ENCODE measurements at places on chromosomes 1 and 21. TPM values are rescaled to one million over a fixed set of nuclear protein-coding genes. Genes with fewer than 3 reads are reported as not detected.

GPR25 gene
- not detected for polyA plus RNA-seq

GRCh38 chr1:152926091-152926490, 17.7 kb downstream of the IVL start:
- DNase-seq: no peak

ZNF669 gene
- polyA plus RNA-seq: 6.0 TPM

GRCh38 chr1:13570924-13571323, 12.7 kb upstream of the PDPN start:
- no peak for DNase-seq

DNA sequence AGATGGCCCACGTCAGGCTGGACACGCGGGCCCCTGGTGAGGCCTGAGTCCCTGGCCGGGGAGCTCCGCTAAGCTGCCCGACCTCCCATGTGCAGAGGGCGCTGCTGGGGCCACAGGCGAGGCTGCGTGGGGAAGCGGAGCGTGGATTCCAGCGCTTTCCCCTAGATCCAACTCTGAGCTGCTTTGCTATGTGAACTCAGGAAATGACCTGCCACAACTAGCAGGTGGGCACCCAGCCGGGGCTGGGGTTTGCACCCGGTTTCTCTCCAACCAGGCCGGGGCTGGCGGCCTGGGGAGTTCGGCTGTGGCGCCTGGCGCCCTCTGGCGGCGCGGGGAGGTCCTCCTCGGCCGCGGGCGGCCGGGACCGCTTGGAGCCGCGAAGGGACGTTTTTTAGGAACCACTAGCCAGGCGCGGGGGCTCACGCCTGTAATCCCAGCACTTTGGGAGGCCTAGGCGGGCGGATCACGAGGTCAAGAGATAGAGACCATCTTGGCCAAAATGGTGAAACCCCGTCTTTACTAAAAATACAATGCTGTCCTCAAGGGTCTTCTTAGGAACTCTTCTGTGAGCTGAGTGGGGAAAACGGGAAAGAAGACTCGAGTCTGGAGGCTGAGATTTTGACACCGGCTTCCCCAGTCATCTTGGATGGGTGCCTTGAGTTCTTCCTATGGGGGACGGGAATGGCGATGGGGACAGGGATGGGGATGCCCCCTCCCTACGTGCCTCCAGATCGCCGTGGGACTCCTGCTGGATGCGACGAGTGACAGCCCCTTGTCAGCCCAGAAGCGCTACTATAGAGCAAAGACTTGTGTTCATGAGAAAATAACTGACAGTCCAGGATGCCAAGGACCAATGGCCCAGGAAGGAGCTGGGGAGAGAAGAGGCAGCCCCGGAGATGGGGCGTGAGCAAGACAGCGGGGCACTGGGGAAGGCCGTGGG, 12.6 kb downstream of the PYCR2 start:
- DNase-seq: peak; percentile 80

GRCh38 chr1:183953031-183953430, 84.5 kb downstream of the COLGALT2 start:
- peak; percentile 30 for DNase-seq

GPR153 gene
- 7.1 TPM for polyA plus RNA-seq

Data from hepatocyte (in vitro differentiated cells).